HuH-7 (cell line): ENCODE measurements at places on chromosomes 5 and 9.

- DNase-seq, result no peak
Observed at GRCh38 chr5:130488252-130488651, 584.0 kb downstream of the CHSY3 start.

GRCh38 chr9:130172161-130172857, at the start of gene NCS1:
Gene NCS1 (plus strand): TSS chr9:130172404. CDS start chr9:130172664, 260 bp downstream.
- DNase-seq, result peak; percentile 95

DNA sequence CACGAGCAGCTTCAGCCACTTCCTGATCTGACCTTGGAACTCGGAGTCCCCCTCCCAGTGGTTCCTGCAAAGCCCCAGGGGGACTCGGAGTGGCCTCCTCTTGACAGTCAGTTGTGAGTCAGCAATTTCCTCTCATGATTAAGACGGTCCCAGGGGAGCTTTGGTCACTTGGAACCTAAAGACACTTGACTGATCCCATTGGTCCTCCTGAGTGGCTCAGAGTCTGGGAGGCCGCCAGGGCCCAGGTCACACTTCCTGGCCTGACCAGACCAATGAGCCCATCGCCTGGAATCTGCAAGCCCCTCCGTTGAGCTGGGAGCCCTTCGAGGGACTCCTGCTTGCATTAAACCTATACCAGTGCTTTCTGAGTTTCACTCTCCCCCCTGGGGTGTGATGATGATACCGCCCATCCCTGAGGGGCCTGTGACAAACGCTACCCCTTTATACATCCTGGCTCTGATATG, 29.1 kb downstream of the TSPAN17 start:
- DNase-seq, result no peak

DNA sequence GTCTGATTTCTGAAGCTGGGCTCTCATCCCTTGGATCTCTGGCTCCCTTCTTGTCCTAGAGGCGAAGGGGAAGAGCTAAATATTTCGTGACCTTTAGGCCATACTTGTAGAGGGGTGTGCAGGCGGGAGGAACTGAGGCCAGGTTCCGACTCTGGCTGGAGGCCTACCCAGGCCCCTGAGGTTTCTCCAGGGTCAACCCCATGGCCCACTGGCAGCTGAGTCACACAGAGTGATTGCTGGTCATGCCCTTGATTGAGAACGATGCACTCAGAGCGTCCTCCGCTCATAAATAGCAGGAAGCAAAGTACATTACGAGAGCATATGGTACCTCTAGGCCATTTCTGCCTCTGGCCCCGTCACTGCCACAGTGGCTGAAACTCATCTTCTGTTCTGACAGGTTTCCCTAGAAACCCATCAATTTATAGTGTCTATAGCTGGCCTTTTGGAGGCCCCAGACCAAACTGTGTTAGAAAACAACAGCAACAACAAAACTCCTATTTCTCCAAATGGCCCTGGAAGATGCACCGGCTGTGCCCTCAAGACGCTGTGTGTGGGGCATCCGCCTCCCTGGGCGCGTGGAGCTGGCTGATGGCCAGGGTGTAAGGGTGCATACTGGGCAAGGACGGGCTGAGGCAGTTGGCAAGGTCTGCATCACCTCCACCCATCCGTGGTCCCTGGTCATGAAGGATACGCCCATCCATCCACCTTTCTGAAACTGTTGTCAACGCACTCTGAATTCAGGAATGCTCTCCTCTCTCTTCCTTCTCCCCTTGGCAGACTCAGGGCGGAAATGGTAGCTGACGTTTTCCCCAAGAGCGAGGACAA, 32.9 kb upstream of the FCN1 start:
- DNase-seq, result no peak

DNA sequence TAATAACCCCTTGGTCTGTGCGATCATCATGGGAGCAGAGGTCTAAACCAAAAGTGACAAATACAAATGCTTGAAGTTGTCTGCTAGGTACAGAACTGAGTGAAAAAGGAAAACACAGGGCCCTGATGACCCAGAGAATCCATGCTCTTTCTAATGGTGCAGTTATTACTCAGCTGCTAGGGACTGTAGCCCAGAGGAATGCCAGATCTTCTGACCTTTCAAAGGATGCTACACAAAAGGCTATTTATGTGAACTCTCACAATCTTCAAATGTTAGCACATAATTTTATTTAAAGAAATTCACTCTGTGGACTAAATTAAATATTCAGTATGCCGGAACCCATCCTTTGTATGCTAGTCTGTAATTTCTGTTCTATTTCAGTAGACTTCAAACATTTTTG, 79.9 kb downstream of the PRR16 start:
- no peak for DNase-seq

DNA sequence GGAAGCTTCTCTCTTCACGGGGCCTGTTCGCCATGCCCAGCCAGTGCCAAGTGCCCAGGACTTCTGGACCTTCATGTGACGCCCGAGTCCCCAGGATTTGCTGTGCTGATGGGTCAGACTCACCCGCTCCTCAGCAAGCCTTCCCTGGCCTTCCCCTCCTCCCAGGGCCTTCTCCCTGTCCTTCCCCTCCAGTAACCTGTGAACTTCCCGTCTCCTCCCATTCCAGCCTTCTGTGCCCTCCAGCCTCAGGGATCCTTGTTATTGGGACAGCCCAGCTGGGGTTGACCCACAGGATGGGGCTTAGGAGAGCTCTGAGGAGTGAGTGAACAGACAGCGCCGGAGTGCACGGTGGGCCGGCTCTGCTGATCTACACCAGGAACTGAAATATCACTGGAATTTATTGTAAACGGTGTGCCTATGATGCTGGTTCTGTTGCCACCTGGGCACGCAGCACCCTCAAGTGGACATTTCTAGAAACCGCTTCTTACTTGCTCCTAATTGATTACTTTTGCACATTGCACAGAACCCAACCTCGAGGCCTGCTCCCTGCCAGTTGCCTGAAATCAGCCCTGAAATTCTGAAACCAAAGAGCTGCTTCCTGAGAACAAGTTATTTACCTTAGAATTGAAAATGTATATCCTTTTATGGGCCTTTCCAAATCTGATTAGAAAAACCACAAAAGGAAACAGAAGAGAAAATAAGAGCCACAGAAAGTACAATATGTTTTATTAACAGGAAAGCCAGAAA, 1.5 kb downstream of the SPAAR start:
- peak; percentile 59 for DNase-seq

- no peak for DNase-seq
Observed at GRCh38 chr5:67792891-67793290, 422.7 kb upstream of the PIK3R1 start.

DNA sequence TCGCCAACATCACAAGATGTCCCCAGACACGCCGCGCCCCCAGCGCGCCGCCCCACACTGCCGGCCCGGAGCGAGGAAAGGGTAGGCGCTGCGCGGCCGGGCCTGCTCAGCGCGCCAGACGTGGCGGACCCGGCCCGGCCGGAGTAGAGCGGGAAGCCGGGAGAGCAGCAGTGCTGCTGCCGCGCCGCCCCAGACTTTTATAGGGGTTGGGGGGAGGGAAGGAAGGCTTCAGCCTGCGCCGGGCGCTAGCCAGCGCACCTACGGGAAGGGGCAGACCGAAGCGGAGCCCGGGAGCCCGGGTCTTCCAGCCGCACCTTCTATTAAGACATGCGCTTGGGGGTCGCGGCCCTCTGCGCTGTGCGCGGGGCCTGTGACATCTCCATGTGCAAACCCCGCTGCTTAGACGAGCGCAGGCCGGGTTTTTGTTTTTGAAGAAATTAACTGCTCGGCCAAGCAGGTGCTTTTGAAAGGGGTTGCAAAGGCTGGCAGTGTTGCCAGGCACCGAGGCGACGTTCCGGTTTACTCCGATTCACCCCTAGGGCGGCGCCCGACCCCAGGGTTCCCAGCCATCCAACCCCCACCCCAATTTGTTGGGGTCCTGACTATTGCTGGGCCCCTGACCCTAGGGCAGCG, 353 bp upstream of the PAX5 start:
- DNase-seq, result peak; percentile 80

DNA sequence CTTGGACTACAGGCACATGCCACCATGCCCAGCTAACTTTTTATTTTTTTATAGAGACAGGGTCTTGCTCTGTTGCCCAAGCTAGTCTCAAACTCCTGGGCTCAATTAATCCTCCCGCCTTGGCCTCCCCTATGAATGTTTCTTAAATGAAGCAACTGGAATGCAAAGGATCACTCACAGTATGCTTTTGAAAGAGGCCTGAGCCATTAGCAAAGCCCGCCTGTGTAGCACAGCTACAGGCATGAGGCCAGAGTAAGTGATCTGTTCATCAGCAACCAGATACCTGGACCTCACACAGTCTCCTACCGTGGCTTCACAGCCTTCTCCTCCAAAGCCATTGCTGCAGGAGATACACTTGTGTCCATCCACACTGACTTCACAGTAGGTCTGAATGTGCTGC, 16.9 kb upstream of the RNF183 start:
- no peak for DNase-seq

DNA sequence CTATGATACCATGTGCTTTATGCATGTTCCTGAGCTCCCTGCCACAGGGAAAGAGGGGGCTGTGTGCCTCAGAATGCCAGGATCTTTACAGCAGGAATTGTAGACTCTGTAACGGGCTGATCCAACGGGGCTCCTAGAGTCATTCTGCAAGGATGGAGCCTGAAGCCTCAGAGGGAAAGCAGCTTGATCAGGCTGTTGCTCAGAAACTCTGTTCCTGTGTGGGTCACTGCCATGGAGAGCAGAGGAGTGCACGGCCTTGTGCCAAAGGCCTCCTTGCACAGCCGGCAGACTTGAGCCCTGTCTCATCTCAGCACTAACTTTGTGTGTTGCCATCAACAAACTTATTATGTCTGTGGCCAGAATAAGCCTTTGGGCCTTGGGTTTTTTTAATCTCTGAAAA, 51.8 kb downstream of the AMBP start:
- DNase-seq, result no peak

GRCh38 chr5:1401536-1402138, 43.6 kb downstream of the SLC6A3 start:
- DNase-seq, result no peak

DNA sequence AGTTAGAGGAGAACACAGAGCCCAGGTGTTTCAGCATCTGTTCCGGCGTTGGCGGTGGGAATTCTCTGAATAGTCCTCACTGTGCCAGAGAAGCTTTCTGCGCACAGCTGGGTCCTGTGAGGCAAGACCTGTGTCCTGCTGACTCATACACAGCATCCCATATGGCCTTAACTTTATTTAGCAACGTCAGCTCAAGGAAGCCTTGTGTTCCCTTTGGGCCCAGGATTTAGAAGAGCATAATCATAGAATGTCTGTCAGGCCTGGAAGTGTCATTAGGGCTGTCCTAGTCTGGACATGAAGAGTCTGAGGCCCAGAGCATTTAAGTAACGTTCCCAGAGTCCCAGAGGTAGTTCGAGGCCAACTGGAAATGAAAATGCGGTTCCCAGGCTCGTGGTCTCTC, 188.6 kb upstream of the DMRT1 start:
- no peak for DNase-seq

- no peak for DNase-seq
Observed at GRCh38 chr5:118723021-118723338, 265.4 kb downstream of the DTWD2 start.

DNA sequence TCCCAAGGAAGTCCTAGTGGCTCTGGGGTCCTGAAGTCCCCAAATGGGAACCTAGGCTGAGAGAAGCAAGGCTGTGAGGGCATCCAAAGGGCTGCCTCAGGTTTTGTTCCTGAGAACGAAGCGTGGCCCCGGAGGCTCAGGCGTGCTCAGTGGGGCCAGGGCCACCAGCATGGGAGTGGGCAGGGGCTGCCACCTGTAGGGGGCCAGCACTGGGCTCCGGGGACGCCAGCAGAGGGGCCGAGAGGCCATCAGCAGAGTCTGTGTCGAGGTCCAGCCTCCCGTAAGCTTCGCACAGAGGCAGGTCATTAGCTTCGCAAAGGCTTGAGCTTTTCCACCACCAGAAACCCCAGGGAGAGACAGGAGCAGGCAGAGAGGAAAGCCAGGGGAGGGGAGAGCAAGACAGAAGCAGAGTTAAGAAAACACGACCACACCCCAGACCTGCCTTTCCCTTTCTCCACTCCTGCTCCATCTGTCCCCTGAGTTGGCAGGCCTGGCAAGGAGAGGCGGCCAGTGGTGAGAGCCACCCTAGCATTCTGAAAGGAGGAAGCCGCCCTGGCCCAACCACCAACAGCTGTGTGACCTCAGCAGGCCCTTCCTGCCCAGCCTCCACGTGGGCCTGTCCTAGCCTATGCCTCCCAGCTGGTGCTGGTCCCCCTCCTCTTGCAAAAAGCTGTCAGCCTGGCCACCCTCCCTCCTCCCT, 5.5 kb upstream of the SURF6 start:
- no peak for DNase-seq

DNA sequence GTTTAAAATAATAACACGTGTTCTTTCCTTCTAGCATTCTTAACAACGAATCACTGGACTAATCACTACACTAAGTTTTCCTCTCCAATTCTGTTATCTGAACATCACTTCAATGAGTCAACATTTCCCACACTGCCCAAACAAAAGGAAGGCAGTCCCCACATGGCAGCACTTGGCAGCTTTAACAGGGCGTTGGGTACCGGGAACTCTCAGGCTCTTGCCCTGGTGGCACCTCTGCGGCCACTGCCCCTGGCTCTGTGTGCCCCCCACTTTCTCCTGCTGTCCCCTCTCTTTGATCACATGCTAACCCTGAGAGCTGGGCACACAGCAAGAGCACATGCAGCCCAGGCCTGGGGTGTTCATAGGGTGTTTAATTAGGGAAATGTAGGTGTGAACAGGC, 15.7 kb downstream of the SLC6A3 start:
- DNase-seq, result no peak

DNA sequence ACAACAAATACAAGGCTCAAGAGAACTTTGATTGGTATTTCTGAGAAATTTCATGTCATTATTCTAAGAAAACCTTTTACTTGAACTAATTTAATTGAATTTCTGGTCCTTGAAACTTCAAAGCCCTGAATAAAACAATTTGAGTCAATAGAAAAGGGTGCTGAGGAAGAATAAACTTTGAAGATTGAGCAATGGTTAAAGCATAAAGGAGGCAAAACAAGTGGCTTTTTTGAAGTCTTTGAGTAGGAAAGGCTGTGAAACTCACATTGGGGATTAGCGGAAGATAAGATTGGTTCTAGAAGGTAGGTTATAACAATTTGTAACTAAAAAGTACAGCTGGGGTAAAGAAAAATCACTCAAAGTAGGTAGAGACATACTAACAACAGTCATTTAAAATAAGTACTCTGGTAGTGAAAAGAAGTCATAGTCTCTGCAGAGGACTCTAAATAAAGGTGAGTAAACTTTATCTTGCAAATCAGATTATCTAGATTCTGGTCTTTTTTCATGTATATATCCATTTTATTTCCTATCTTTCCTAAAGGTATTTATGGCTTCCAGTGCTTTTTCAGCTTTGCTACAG, 6.4 kb upstream of the PLPP1 start:
- no peak for DNase-seq

DNA sequence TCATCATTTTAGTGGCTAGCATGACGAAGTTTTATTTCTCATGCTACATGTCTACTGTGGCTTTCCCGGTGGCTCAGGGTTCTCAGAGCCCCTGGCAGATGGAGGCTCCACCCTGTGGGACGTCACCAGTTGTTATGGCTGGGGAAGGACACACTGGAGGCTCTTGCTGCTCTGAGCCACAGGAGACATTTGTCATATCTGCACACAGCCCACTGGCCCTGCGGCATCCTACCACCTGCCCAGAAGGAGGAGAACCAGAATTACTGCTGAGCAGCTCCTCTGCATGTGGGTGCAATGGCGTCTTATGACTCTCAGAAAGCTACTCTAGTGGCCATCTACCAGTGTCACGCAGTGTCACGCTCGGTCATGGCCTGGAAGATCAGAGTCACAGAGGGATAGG, 6.6 kb downstream of the OR13J1 start:
- DNase-seq, result no peak

- no peak for DNase-seq
Observed at GRCh38 chr9:37283730-37284325, 138.7 kb upstream of the GRHPR start.
